Muscle of leg (tissue), 16 donors: ENCODE measurements at places on chromosomes 6 and 20. TPM values are rescaled to one million over a fixed set of nuclear protein-coding genes. Genes with fewer than 3 reads are reported as not detected.

The RNF182 gene
- total RNA-seq = 0.53 TPM

GRCh38 chr6:30810813-30811339 is 66.5 kb upstream of the IER3 start:
- no peak for DNase-seq

GRCh38 chr20:50701041-50701963 is 10.0 kb upstream of the RIPOR3 start:
- DNase-seq = no peak

The FUT9 gene
- total RNA-seq = 0.04 TPM

The TMEM239 gene
- total RNA-seq = not detected

DNA sequence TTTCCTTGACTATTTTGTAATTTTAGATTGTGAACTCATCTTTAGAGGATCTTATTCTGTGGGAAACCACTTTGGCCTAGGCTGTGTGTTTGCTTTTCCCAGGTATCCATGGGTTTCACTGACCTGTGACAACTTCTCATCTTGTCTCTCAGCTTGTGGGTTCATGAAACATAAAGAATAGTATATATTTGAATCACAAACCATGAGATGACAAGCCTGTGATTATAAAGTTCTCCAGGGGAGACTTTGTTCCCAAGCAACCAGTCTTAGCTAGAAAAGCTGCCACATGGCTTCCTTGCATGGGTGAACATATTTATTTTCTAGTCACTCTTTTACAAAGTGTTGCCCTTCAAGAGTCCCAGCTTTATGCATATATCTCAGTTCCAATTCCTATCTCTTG is 201.9 kb downstream of the UBE3D start:
- DNase-seq = no peak

The LTB gene
- total RNA-seq = 0.58 TPM

- DNase-seq = no peak
These were observed 349.3 kb upstream of the MMS22L start for GRCh38 chr6:97632341-97632740.

- no peak for DNase-seq
These were observed 512.3 kb downstream of the TFAP2B start for GRCh38 chr6:51330971-51331370.

The HEY2 gene
- 6.1 TPM for total RNA-seq

DNA sequence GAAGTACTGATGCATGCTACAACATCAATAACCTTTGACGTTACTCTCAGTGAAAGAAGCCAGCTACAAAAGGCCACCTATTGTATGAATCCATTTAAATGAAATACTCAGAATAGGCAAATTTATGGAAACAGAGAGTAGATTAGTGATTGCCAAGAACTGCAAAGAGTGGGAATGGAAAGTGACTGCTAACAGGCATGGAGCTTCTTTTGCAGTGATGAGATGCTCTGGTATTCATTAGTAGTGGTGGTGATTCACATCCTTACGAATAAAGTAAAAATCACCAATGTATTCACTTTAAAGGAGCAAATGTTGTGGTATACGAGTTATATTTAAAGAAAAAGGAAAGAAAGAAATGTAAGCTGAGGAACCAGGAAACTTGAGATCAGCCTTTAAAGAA is 126.8 kb upstream of the SAMD5 start:
- no peak for DNase-seq

The PTCHD4 gene
- total RNA-seq = 0.98 TPM

- DNase-seq = no peak
These were observed 177.0 kb upstream of the MMS22L start for GRCh38 chr6:97459986-97460385.

The TRAPPC3L gene
- total RNA-seq = 0.09 TPM

DNA sequence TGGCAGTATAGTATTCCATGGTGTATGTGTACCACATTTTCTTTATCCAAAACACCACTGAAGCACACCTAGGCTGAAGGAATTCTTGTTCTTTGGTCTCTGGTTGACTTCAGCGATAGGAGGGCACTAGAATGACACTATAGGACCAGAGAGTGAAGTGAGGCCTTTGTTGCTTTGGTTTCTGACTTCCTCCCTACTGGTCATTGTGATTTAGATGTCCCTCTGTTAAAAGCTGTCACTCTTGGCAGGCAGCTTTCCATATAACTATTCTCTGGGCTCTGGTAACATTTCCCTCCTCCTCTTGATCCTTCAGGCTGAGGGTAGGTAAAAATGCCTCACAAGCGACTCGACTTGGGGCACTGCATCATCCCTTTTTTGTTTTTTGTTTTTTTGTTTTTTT is 236.3 kb downstream of the MAFB start:
- no peak for DNase-seq

DNA sequence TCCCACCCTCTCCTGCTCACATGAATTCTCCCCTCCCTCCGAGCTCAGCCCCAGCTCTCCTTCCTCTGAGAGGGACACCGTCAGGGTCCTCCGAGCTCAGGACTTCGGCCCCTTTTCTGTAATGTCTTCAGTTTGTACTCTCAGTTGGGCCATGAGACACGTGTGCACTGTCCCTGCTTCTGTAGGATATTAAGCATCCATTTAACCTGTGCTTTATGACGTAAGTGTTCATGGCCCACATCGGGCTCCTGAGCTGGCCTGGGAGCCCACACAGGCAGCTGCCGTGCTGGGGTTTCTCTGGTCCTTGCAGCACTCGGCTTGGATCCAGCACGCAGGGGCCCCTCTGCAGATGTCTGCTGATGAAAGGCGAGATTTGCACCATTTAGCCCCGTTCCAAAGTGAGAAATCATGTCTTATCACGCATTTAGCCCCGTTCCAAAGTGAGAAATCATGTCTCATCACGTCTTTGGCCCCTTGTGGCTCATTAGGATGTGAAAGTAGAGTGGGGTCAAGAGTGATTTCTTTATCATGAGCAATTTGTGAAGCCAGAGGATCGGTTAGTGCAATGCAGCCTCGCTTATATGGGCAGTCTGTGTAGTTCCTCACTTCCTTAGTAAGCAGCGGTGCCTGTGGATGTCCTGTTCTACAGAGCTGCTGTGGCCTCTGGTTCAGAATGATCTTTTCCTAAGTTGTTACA is 25.3 kb downstream of the DUSP22 start:
- DNase-seq = no peak

The LAMP5 gene
- 0.66 TPM for total RNA-seq

DNA sequence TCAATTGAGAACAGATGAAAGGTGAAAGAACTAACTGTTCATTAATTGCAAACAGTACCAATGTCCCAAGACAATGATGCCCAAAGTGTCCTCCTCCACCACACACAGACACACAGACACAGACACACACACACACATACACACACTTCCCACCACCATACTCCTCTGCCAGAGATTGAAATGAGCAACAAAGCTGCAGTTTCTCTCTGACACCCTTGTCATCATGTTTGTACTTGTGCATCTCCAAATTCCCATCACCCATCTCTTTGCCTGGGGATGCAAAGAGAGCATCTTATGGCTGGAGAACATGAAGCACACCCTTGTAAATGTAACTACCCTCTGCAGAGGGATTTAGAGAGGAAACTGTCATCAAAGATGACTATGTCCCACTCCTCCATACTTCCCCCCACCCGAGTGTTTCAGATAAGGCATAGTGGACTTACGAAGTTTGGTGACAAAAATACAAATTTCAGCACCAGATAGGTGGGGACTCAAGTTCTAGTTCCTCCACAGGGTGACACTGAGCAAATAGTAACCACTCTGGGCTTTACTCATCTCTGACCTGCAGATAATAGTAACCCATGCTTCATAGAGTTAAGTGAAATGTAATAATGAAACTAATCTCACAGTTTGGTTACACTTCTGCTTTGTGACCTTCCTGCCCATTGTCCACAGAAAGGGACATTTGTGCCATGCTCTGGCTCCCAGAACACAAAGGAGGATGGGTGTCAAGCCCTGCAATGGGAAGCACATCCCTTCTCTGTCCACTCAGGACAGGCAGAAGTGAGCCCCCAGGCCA is 8.7 kb downstream of the MAFB start:
- DNase-seq = no peak

The TFAP2A gene
- total RNA-seq = 0.13 TPM

GRCh38 chr6:76706086-76706485 is 633.6 kb upstream of the IMPG1 start:
- DNase-seq = no peak

DNA sequence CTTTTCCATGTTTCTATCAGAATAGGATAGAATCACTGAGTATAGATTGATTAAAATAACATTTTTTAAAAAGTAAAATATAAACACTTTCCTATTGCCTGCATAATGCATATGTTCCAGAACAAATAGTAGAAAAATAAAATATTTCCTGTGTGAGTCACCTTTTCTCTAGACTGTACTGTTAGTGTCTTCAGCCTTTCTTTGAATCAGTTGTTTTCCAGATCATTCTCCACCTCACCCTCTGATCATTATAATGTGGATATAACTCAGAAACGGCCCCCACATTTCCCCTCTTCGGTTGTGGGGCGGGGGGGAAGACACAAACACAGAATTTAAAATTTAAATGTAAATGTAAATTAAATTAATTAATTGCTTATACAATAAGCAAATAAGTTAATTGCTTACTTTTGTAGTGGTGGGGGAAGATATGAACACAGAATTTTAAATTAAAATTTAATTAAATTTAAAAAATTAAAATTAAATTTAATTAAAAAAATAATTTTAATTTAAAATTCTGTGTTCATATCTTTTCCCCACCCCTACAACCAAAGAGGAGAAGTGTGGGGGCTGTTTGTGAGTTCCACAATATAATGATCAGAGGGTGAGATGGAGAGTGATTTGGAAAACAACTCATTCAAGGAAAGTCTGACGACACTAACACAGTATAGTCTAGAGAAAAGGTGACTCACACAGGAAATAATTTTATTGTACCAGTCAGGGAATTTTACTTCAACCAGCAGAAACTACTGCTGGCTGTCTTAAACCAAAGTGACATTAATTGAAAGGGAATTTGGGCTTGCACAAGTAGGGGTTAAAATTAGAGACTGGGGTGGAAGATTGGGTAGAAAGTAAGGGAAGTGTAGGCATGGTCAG is 37.1 kb upstream of the PROKR2 start:
- DNase-seq = no peak

DNA sequence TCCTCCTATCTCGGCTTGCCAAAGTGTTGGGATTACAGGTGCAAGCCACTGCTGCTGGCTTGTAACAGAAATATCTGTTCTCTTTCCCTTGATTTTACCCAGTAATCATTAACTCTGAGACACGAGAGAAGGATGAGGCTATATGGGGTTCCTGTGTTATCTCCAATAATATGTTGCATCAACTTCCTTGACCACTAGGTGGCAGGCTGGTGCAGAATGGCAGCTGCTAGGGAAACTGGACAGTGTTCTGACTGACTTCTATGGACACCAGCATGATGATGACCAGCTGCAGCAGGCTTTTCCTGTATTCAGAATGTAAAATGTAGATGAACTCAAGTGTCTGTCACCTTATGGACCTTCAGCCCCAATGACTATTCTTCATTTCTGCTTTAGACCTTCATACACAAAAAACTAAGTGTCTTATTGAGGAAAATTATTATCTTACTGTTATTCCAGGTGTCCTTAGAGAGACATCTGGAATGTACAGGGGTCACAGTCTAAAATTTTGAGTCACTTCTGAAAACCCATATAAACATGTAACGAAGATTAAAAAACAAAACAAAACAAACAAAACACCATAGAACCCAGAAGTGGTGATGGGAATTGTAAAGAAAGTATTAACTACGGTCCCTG is 20.4 kb upstream of the CD109 start:
- peak; percentile 89 for DNase-seq

DNA sequence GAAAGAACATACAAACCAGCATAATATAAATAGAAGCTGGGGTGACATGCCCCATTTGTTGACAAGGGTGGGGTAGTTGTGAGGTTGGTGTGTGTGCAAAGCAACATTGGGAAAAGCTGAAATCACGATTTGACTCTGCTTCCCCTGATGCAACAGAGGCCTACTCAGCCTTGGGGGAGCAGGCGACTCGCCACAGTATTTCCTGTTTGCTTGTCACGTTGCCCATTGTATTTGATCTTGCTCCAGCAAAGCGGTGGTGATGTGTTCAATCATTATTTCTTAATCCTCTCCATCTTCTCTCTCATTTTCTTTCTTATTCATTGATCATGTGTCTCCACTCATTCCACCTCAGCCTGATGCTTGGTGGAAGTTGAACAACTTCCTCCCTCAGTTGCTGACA is 165.8 kb upstream of the CITED2 start:
- no peak for DNase-seq

DNA sequence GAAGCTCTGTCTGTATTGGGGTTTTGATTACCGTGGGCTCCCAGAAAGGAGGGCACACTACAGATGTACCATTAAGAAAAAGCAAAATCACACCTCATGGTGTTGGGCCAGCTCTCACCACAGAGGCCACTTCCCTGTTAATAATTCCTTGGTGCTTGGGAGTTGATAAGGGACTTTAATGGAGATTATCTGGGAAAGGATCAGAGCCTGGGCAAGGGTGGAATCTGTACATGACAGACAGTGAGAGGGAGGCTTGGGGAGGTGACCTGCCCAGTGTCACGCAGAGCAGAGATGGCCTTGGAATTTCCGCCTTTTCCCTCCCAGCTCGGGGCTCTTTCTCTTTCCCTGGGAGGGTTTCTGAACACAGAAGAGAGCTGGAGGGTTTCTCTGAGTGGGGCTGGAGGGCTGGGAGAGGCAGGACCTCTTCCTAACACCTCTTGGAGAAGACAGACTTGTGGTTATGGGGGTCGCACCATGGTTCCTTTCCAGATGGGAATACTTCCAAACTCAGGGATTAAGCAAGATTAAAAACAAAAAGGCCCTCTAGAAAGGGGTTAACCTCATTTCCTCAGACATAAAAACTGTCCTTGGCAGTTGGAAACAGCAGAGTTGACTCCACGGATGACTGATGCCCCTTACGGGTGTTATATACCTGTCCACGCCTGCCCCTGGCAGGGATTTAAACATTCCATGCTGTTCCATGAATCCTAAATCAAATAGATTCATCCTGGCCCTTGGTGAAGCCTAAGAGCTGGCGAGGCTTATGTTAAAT is 16.8 kb upstream of the KCNK16 start:
- no peak for DNase-seq

- DNase-seq = peak; percentile 96
These were observed 10.6 kb downstream of the TFAP2A start for GRCh38 chr6:10404107-10404798.

DNA sequence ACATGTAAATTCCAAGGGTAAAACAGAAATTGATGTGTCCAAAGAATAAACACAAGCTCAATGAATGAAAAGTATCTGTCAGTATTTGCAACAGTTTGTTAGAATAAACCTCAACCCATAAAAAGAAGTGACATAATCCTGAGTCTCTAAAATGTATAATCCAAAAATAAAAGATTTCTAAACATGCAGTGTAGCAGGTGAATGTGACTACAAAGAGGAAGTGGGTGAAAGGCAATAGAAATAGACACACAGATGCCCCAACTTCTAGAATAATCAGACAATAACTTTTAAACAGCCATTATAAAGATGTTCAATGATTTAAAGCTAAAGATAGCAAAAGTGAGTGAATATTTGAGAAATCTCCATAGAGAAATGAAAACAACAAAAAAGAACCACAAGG is 1009.2 kb upstream of the GJE1 start:
- no peak for DNase-seq

- peak; percentile 61 for DNase-seq
These were observed 2.8 kb upstream of the EPB41L2 start for GRCh38 chr6:131065824-131066171.

GRCh38 chr6:3617681-3618311 is 133.7 kb downstream of the PXDC1 start:
- DNase-seq = no peak

The COL19A1 gene
- total RNA-seq = 4.8 TPM

GRCh38 chr6:163635731-163636364 is 221.3 kb downstream of the QKI start:
- no peak for DNase-seq

The SLC29A1 gene
- 27.8 TPM for total RNA-seq

The SAPCD1 gene
- total RNA-seq = 2.7 TPM
